Fibroblast of skin of back (primary cell): ENCODE measurements at places on chromosomes 2 and 18.

- no peak for DNase-seq
These were observed 288.5 kb downstream of the PDE11A start for GRCh38 chr2:177783835-177784744.

- DNase-seq: no peak
These were observed 77.2 kb downstream of the TLK1 start for GRCh38 chr2:171083451-171083850.

DNA sequence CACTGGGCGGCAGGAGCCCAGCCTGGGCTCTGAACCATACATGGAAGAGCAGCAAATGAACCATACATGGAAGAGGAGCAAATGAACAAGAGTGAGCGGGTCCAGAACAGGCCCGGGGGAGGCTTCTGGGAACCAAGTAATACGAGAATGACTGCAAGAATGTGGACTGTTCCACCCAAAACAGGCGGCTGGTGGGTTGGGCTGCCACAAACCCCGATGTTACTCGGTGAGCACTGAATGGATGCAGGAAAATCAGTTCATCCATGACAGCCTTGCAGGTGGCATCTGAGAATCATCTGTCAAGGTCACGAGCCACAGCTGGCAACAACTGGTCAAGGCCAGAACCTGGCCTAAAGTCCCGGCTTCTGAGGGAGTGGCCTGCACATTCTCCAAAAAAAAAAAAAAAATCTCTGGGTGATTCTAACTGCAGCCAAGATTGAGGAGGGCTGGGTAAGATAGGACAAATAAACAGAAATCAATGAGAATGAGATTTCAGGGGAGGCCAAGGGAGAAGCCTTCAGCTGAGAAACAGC, 106.1 kb downstream of the ZNF516 start:
- no peak for DNase-seq

GRCh38 chr2:127051116-127052056, 55.6 kb downstream of the BIN1 start:
- no peak for DNase-seq

GRCh38 chr2:228167290-228167689, 14.2 kb downstream of the SPHKAP start:
- DNase-seq: no peak

DNA sequence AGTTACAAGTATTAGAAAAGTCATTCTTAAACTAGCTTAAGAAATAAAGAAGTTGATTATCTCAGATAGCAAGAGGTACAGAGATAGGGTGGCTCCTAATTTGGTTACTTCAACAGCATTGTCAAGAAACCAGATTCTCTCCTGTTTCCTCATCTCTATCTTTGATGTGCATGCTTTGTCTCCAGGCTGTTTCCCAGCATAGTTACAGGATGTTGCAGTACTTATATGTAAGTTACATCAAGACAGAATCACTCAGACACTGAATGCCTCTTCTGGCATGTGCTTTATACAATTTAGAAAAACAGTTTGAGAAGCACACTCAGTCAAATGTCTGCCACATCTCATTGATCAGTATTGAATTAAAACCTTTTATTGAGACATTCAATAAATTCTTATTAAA, 189.5 kb upstream of the UBE2E3 start:
- DNase-seq: peak; percentile 24

DNA sequence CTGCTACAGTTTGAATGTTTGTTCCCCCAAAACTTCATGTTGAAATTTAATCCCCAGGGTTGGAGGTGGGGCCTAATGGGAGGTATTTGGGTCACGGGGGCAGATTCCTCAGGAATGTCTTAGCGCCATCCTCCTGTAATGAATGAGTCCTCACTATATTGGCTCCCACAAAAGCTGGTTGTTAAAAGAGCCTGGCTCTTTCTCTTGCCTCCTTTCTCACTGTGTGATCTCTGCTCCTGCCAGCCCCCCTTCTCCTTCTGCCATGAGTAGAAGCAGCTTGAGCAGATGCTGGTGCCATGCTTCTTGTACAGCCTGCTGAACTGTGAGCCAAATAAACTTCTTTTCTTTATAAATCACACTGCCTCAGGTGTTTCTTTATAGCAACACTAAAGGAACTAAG, 721.0 kb upstream of the PKDCC start:
- DNase-seq: no peak

DNA sequence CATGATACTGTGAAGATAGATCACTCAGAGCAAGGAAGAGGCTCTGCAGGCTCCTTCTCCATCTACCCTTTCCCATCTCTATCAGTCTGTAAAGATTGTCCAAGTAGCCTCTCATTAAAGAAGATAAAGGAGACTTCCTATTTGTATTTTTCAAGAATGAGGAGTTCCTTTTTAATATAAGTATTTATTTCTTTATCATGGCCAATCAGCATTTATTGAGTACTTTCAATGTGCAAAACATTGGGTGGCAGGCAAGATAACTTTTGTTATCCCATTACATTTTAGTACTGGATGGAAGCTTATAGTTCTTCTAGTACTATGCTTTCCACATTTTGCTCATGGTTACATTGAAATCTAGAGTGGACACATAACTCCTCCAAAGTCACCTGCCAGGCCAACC, 3.6 kb upstream of the PDE11A start:
- DNase-seq: no peak

DNA sequence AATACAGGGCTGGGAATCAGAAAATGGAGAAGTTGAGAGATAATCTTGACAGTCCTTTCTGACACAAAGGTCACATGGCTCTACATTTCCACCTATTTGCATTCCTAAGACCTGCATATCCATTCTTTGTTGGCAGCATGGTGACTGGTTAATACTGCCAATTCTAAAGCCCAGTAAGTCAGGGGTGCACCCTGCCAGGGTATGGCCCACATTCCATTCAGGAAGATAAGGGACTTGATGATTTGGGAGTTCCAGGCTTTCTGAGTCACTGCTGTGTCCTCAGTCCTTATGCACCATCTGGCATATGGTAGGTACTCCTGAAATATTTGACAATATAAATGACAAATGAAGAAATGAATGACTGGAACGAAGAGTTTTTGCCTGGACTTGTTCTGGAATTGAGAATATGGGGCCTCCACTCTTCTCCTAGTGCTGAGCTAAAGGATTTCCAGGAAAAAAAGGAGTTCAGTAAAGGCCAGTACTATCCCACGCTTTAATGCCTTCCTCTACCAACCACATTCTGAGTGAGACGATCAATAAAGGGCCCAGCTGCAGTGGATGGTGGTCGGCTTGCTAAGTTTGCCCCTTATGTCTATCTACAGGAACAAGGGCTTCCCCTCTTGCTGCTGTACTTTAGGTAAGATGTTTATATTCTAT, 31.7 kb upstream of the EIF2AK3 start:
- DNase-seq: peak; percentile 48

- DNase-seq: no peak
These were observed 24.4 kb upstream of the DTNB start for GRCh38 chr2:25697559-25698341.

GRCh38 chr2:98568161-98568956, 40.0 kb downstream of the COA5 start:
- DNase-seq: peak; percentile 7

GRCh38 chr18:32698153-32698552, 74.7 kb downstream of the KLHL14 start:
- no peak for DNase-seq

GRCh38 chr2:177604271-177605065, 211.9 kb downstream of the AGPS start:
- peak; percentile 60 for DNase-seq

GRCh38 chr2:239684271-239684810, 283.5 kb upstream of the HDAC4 start:
- DNase-seq: no peak

- no peak for DNase-seq
These were observed 22.5 kb upstream of the SLC35G4 start for GRCh38 chr18:11586896-11587295.

DNA sequence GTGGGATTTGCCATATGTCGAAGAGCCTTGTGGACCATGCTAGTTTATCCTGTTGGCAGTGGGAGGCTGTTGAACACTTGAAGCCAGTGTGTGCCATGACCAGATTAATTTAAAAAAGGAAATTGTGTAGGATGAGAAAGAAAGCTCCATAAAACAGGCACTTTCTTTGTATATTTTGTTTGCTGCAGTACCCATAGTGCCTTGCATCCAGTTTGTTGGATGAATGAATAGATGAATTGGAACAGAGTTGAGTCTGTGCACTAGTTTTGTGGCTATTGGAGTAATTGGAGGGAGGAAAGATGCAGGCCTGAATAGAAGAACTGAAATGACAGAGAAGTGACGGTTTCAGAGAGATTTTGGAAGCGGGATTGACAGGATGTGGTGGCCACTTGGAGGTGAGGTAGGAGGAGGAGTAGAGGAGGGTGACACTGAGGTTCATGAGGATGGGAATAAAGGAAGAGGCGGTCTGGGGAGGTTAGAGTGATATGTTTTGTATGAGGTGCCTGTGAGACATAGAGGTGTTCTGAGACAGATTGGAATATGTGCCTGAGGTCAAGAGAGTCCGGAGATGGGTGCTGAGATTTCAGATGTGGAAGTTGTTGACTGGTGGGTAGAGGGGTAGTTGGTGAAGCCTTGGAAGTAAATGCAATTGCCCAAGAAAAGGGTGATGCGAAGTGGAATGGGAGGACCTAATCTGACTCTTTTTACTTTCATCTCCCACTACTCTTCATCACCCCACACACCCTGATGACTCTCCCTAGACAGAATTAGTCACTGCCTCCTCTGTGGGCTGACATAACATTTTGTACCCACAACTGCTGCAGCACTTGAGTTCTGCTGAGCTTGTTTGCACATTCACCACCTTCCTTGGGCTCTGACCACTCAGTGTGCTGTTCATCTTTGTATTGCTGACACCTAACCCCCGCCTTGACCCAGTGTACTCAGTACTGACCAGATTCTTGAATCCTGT, 5.1 kb downstream of the DGUOK start:
- peak; percentile 39 for DNase-seq

DNA sequence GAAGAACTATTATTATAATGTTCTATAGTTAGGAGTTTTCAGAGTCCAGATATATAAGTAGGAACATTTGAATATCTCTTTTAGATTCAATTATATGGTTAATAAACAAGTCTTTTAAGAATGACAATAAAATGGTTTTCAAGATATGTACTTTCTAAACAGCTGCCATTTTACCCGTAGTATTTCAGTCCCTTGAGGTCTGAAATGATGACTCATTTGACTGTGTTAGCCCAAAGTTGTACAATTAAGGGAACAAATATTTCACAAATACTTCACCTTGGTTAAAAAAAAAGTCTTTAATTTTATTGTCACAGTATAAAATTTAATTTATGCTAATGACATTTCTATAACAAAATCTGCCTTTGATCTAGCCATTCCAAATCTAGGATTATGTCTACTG, 91.6 kb upstream of the TANK start:
- peak; percentile 33 for DNase-seq

DNA sequence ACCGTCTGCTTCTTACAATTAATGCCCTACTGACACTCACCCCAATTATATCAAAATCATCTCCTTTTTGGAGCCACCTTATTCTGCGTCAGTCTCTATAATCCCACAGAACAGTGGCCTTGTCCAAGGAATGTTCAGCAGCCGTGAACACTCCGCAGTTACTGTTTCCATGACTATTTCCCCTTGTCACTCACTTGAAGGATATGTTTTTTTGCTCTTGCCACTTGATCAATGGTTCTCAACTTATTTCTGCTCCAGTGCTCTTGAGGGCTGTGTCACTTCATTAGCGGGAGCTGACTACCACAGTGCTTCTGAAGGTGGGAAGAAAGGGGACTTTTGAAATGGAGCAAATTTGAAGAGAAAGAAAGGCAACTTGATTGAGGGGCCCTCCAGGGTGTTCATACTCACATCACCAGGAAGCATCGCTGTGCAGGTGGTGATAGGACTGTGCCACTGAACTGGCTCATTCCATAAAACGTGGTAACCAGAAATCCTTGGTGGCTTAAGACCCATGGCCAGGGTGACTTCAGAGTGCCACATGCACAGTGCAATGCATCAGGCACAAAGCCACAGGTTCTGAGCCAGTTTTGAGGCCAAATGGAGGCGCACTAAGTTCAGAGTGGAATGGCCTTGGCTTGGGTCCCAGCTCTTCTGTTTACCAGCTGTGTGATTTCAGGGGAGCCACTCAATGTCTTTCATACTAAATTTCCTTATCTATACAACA, 320.6 kb upstream of the RAB12 start:
- DNase-seq: no peak

DNA sequence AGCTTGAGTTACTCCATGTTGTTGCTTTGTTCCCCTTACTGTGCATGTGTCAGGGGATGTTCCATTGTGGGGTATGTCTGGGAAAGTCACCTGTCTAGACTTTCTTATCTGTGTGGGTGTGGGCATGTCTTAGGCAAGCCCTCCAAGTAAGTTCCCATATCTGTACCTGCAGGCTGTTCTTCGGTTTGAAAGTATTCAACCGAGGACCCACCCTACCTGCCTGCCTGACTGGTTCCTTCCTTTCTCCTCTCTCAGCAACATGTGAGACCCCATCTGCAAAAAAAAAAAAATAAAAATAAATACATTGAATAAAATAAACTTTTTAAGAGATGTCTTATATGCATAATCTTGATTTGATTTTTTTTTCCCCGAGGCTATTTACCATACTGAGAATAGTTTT, 622.7 kb downstream of the TDRD15 start:
- DNase-seq: no peak

- DNase-seq: no peak
These were observed 21.2 kb downstream of the ATIC start for GRCh38 chr2:215332872-215333595.

GRCh38 chr2:128371648-128372345, 53.1 kb upstream of the HS6ST1 start:
- no peak for DNase-seq

DNA sequence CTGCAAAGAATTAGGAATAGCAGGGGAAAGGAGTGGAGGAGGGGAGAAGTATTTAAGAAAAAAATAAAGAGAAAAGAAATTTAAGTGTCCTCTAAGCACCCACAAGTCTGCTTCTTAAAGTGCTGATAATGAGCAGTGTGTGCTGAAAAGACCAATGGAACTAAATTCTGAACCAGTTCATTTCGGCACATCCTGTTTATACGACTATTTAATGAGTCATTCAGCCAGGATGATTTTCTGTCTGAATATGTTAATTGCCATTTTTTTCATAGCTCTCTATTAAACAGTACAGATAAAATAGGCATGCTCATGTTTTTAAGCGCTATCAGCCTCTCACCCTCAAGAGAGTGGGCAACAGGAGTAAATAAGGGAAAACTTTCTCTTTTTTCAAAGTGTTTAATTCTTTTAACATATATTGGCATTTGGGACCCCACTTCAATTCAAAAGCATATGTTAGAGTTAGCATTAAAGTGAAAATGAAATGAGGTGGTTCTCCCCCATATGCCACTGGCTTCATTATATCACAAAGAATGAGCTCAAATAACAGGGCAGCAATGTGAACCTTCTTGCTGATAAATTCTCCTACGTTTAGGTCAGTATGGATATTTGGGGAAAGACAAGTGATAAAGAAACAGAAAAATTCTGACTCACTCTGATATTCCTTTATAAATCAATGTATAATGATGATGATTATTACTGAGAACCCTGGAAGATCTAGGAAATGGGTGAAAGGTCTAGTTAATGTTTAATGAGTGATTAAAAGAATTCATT, 87.5 kb downstream of the TCF4 start:
- DNase-seq: peak; percentile 92
